ENCODE measurements at places on chromosomes 7 and 10.
A peak's percentile ranks its signal among the peaks of the same experiment; 100 is the strongest.

DNA sequence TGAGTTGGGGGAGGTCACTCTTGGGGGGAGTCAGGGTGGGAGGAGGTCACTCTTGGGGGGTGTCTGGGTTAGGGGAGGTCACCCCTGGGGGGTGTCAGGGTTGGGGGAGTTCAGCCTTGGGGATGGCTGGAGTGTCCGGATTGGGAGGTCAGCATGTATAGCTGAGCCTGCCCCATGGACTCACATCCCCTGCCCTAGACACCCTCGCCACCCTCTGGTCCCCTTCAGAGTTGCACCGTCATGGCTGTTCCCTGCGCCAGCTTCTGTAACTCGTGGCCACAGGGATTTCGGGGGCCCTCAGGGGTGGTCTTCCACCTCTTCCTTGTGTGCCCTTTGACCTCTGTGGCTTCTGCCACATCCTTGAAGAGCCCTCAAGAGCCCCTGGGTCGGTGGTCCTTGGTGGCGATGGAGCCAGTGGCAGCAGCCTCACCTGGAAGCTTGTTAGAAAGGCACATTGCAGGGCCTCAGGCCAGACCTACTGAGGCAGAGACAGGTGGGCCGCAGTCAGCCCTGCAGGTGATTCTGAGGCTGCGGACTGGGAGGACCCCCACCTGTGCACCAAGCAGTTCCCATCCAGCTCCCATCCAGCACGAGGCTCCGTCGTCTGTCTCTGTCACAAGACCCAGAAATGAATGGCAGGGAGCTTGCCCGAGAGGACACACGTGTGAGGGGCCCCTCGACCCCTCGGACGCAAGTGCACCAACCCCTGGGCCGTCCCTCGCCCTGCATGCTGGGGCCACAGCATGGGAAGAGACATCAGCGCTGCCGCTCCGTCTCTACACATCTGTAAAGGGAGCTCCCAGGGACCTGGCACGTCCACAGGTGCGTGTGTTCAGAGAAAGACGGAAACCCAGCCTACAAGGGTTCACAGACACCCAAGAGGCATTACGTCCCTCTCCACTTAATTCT is 44.7 kb upstream of the SUN1 start:
- DNase-seq: no peak

DNA sequence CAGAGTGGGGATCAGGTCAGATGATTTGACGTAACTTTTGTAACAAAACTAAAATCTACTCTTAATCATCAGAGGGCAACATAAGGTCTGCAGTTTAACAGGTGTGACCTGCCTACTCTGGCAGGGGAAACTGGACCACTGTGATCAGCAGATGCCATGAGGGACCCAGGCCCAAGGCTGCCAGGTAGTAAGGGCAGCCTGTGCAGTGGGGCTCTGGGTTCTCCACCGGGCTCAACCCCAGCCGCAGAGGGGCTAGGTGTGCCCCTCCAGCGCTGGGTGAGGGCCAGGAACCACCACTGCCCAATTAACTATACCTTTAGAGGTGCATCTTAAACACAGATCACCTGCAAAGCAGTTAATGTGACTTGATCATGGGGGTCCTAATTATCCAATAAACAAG is 17.6 kb downstream of the AKR1B1 start:
- no peak for DNase-seq

GRCh38 chr10:16520900-16521299 is 779 bp downstream of the C1QL3 start:
- DNase-seq: peak; percentile 5

DNA sequence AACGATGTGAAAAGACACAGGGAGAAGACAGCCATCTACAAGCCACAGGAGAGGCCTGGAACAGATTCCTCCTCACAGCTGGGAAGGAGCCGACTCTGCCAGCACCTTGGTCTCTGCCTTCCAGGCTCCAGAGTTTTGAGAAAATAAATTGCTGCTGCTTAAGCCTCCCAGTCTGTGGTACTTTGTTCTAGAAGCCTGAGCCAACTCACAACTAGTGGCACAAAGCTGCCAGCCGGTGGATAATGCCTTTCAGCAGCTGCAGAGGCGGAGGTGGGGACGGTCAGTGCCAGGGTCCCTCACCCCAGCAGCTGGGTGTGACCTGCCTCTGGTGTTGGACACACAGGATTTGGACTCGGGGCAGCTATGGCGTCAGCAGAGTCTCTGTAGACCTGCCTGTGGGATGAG is 255.4 kb upstream of the PITRM1 start:
- DNase-seq: no peak

- DNase-seq: no peak
These were observed 69.5 kb upstream of the SEPHS1 start for GRCh38 chr10:13417459-13418126.

DNA sequence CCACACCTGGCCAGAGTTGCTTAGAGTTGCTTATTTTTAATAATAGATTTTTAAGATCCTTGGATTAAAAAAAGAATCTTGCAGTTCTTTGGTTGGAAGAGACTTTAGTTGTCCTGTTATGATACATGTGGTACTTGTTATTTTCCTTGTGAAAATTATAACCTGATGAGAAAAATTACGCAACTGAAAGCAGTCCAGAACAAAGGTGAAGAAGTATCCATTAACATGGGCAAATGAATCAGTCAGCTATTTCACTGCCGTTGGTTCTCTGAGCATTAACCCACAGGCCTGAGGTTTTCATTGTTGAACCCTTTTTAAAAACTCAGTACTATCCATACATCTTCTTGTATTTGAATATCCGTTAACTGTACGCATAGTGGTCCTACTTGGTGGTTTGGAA is 68.2 kb downstream of the GALNT11 start:
- DNase-seq: no peak

- no peak for DNase-seq
These were observed 358.1 kb upstream of the ZNF32 start for GRCh38 chr10:44006771-44007170.

DNA sequence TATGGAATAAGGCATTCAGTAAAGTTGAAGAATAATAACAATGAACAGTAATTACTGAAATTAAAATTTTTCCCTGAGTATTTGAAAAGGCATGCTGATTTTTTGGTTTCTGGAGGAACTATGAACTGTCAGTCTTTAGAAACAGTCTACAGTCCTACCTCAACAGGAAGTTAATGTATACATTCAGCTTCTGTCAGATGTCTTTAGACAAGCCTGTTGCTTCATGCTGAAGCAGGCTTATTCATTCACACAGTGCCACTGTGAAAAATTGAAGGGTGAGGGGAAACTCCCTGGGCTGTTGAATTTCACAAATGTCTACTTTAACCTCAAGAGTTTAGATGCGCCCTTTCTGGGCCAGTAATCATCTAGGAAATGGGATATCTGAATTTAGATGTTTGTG is 3.5 kb downstream of the NRF1 start:
- peak; percentile 39 for DNase-seq

DNA sequence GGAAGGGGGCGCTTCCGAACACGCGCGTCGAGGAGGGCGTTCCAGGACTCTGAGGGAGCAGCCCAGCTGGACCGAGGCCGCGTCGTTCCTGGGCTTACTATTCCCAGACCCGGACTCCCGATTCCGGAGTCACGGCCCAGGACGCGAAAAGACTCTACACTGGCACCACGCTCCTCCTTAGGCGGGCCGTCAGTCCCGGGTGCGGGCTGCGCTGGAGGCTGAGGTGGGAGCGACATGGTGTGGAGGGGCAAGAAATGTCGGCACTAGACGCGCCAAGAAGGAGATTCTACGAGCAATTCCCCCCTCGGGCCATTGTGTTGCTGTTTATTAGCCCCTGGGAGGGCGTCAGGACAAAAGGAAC is 584 bp upstream of the RUNDC3B start:
- DNase-seq: no peak

DNA sequence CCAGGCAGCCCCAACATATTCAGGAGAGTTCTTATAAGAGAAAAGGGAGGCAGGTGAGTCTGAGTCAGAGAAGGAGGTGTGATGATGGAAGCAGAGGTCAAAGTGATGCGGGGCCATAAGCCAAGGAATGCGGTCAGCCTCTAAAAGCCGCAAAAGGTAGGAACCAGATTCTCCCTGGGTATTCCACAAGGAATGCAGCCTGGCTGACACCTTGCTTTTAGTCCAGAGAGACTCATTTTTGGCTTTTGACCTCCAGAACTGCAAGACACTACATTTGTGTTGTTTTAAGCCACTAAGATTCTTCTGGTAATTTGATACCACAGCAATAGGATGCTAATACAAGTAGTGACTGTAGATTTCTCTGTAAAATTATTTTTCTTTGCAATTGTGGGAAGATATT is 151.5 kb upstream of the EEPD1 start:
- DNase-seq: no peak

DNA sequence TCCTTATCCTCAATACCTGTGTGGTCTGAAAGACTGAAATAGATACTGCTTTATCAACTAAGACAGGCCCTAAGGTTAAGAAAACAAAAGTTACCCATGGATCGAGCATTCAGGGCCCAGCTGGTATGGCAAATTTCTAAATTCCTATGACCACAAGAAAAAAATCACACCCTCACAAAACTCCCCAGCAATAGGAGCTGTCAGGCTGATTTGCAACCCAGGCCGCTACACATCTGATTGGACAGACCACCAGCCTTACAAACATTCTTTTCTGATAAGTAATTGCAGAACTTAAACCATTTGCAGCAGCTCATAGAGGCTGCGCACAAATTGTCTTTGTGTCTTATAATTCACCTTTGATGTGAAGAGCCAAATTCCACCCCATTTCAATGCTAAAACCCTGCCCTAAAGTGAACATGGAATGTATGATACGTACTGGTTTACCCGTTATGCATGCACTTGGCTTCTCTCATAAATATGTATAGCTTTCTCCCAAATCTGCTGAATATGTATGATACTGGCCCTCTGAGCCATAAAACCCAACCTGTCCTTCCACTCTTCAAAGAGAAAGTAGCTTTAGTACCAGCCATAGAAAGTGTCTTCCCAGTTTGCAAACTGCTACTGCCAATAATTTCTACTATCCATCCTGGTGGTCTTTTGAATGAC is 842.5 kb downstream of the GRID1 start:
- peak; percentile 27 for DNase-seq
